ENCODE measurements at places on chromosomes 1 and 21.

DNA sequence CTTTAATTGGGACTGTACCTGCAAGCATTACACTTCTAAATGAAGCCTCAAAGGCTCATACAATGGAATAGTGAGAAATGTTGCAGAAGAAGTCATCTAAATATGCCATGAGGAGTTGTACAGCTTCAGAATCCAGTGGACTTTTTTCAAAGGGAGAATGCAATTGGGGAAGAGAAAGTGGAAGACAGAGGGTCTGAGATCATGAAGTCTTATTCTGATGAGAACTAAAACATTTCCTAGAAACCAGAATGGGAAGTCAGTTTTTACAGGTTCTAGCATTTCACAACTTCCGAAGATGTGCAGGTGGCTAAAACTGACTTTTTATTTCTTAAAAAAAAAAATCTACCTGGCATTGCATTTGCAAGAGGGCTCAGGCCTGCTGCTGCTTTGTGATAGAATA is 424.4 kb upstream of the RUNX1 start:
- peak; percentile 93 for DNase-seq

- DNase-seq, result no peak
Measured at GRCh38 chr1:38221006-38221649, 174.5 kb upstream of the POU3F1 start.

DNA sequence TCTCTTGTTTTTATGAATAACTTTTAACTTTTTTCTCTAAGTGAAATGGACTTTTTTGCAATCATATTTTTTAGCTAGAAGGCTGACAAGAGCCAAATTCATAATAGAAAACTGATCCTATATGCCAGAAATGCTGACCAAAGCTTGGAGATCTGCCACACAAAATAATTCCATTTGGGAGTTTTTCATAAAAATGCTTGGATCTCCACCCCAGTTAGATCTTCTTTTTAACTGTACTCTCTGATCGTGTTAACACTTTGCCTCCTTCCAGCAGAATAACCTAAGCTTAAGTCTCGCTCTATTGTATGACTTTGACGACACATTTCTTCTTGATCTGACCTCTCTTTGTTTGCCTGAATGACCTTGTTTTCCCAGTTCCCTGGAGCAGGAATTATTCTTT is 16.8 kb downstream of the FLG2 start:
- DNase-seq, result no peak

GRCh38 chr1:25167269-25168192 is 64.8 kb downstream of the SYF2 start:
- no peak for DNase-seq

DNA sequence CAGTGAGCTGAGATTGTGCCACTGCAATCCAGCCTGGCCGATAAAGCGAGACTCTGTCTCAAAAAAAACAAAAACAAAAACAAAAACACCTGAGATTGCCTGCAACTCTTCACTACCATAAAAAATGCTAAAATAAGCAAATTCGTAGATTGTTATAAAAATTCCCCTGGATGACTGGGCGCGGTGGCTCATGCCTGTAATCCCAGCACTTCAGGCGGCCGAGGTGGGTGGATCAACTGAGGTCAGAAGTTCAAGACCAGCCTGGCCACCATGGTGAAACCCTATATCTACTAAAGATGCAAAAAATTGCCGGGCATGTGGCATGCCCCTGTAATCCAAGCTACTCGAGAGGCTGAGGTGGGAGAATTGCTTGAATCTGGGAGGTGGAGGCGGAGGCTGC is 10.7 kb downstream of the MED18 start:
- no peak for DNase-seq

GRCh38 chr21:42554251-42554961 is 40.8 kb downstream of the SLC37A1 start:
- DNase-seq, result no peak

DNA sequence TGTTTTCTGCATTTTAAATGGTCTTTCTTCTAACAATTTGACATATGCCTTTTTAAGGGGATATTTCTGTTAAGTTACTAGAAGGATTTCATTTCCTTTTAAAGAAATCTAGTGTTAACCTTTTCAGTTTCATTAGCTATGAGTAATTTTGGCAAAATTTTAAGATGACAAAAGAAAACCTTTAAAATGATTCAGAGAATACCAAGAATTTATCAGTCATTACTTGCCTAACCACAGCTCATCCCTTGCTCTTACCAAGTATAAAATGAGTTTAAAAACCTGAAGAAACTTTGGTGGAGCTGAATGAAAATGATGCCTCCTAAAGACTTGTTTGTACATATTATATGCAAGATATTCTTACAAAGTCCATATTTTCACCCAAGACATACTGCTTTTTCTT is 101.7 kb downstream of the NEK7 start:
- no peak for DNase-seq

- DNase-seq, result no peak
Measured at GRCh38 chr1:187928696-187929095, 1099.9 kb downstream of the PLA2G4A start.

- peak; percentile 81 for DNase-seq
Measured at GRCh38 chr1:42756956-42757891, 9.6 kb downstream of the P3H1 start.

DNA sequence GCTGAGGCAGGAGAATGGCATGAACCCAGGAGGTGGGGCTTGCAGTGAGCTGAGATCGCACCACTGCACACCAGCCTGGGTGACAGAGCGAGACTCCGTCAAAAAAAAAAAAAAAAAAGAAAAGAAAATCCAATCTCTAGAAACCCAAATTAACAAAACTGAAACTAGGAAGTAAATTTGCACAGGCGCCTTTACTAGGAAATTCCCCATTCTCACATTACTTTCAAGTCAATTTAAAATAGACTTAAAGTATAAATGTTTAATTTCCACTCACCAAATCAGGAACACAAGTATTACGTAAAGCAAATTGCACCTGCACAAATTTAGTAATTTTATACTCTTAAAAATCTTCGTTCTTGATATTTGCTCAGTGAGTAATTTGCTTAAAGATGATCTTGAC is 67.8 kb upstream of the BCAR3 start:
- no peak for DNase-seq

DNA sequence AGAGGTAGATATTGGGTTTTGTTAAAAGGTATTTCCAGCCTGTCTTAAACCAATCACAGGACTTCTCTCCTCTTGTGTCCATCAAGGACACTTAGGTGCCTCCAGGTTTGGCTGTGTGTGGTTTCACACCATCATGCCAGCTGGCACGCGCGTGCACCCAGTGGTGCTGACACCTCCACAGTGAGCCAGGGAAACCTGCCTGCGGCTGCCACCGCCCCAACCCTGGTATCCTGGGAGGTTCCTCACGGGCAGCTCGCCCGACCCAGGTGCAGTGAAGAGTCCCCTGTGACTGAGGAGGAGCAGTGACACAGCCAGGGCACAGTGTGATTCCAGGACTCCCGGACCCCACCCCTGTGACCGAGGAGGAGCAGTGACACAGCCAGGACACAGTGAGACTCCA is 13.2 kb upstream of the COL6A2 start:
- no peak for DNase-seq

- DNase-seq, result peak; percentile 68
Measured at GRCh38 chr1:247998811-247999210, 14.6 kb upstream of the OR2L5 start.

DNA sequence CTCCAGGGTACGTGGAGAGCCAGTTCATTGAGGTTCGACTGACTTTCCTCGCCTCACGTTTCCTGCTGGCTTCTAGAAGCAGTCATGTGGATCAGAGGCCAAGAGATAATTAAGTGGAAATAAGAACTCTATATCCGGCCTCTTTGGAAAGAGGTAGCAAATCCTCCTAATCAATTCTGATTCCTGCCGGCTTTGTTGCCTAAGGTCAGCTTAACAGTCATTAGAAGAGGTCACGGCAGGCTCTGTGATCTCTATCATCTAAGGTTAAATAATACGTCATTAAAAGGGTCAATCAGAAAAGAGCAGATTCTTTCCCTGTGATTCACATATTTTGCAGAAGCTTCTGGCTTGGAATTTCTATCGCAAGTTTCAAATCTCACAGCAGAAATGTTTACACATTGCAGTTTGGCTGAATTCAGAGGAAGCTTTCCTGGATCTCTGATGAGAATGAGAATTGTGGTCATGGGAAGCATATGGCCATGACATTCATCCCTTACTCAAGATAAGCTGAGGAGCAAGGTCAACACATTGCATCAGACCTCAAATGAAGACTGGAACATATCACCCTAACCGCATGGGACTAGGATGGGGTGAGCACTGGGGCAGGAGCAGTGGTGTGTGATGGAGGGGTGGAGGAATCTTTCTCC is 189.4 kb downstream of the PBX1 start:
- DNase-seq, result peak; percentile 15

DNA sequence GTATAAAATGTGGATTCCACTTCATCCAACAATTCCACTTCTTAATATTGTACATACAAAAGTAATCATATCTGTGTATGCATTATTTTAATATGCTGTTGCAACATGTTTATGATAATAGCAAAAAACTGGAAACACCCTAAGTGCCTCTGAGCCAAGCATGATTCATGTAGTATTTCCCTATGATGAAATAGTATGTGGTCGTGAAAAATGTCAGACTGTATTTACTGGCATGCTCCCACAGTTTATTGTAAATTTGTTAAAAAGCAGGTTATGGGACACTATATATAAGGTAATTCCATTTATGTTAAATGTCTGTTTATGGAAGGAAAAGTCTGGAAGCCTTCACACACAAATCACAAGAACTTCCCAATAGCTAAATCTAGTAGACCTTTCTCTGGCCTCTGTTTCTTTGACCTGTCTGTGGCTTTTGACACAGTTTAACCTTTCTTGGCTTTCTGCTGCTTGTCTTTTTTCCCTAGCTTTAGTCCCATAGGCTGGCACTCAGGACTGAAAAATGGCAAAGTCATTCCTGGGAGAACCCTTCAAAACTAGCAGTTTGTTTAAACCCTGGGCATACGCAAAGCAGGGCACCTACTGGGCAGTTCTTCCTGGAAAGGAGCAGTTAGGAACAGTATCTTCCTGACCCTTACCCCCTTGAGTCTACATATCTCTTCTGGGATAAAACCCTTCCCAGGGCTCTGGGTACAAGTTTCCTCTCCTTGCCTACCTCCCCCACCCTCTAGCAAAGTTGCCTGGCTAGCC is 65.4 kb upstream of the ARTN start:
- DNase-seq, result peak; percentile 51

DNA sequence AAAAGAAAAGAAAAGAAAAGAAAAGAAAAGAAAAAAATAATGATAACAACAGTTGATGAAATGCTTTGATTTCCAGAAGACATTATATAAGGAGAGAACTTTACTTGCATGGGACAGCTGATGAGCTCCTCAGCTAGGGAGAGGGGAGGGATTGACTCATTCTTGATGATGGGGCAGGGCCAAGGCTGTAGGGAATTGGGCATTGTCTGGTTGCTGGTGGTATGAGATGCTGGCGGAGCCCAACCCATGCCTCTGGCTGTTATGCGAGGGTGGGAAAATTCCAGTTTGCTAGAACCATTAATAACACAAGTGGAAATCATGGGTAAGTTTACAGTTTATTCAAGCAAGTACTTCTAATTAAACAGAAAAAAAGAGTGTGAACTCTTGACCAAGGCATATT is 36.0 kb upstream of the KIF26B start:
- no peak for DNase-seq

DNA sequence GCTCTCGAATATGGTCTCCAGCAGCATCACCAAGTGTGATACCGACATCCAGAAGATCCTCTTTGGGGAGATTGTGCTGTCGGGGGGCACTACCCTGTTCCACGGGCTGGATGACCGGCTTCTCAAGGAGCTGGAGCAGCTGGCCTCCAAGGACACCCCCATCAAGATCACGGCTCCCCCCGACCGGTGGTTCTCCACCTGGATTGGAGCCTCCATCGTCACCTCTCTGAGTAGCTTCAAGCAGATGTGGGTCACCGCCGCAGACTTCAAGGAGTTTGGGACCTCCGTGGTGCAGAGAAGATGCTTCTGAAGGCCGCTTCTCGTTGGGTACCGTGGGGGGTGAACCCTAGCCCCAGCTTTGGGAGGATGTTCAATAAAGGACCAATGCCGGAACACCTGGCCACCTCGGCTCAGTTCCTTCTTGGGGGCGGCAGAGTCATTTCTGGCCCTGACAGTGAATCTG is 1.3 kb downstream of the ACTRT2 start:
- no peak for DNase-seq

Data from OCI-M1 (cell line).